CD8-positive, alpha-beta memory T cell (primary cell): ENCODE measurements at places on chromosomes 6 and 20.

DNA sequence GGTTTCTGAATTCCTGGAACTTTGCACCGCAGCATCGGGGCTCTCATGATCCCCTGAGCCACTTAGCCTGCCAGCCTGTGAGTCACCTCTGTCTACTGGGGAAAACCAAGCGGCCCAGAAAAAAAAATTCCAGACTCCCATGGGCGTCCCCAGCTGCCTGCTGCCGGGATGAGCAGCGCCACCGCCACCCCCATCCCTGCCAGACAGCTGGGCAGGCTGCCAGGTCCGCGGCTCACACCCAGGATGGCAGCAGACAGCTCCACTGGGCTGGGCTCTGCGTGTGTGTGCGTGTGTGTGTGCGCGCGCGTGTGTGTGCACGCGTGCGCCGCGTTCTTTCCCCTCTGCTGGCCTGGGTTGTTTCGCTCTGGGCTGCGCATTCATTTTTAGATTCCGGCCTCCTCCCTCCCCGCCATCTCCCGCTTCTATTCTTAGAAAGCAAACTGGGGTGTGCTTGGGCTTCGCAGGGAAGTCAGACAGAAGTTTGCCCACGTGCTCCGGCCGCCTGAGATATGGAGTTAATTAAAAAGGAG, 38.9 kb upstream of the PMEPA1 start:
- DNase-seq: peak; percentile 36

GRCh38 chr20:48769069-48769983, 58.5 kb downstream of the PREX1 start:
- peak; percentile 79 for DNase-seq

GRCh38 chr6:118299457-118299856, 248.6 kb upstream of the PLN start:
- no peak for DNase-seq

- no peak for DNase-seq
Observed at GRCh38 chr20:43844778-43845614, 69.7 kb upstream of the TOX2 start.

GRCh38 chr6:35669451-35670045, 19.2 kb downstream of the FKBP5 start:
- DNase-seq: no peak

- no peak for DNase-seq
Observed at GRCh38 chr20:18156045-18156444, 18.4 kb downstream of the KAT14 start.

DNA sequence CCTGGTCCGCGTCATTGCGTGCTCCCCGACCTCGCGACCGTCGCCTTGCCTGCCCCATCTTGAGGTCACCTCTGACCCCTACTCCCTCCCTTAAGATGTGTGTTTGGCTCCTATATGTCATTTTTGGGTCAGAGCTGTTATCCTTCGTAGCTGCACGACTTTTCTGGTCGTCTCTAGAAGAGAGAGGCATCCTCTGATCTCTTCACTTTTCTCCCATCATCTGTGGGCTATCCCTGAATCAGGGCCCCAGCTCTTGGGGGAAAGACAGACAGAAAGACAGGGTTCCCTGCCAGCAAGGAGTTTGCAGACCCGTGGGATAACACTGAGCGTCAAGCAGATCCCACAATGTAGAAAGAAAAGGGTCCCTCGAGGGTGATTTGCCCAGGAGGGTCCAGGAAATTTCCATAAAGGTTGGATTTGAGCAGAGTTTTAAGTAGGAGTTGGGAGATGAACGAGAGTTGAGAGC, 555 bp downstream of the FAM120B start:
- DNase-seq: no peak

GRCh38 chr20:51420111-51420510, 122.4 kb downstream of the NFATC2 start:
- no peak for DNase-seq

DNA sequence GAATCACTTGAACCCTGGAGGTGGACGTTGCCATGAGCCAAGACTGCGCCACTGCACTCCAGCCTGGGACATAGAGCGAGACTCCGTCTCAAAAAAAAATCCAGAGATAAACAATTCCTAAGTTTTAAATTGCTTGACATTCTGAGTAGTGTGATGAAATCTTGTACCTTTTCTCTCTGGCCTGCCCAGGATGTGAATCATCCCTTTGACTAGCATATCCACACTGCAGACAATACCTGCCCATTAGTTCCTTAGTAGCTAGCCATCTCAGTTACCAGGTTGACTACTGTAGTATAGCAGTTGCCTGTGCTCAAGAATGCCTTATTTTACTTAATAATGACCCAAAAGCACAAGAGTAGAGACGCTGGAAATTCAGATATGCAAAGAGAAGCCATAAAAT, 2.8 kb downstream of the ZFP57 start:
- no peak for DNase-seq

DNA sequence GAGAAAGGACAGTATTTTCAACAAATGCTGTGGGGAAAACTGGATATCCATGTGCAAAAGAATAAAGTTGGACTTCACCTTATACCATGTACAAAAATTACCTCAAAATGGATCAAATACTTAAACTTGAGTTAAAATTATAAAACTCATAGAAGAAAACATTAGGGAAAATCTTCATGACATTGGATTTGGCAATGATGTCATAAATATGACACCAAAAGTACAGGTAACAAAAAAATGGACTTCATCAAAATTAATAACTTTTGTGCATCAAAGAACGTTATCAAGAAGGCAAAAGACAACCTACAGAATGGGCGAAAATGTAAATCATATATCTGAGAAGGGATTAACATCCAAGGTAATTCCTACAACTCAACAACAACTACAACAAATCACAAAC, 355.3 kb upstream of the SOX4 start:
- no peak for DNase-seq

DNA sequence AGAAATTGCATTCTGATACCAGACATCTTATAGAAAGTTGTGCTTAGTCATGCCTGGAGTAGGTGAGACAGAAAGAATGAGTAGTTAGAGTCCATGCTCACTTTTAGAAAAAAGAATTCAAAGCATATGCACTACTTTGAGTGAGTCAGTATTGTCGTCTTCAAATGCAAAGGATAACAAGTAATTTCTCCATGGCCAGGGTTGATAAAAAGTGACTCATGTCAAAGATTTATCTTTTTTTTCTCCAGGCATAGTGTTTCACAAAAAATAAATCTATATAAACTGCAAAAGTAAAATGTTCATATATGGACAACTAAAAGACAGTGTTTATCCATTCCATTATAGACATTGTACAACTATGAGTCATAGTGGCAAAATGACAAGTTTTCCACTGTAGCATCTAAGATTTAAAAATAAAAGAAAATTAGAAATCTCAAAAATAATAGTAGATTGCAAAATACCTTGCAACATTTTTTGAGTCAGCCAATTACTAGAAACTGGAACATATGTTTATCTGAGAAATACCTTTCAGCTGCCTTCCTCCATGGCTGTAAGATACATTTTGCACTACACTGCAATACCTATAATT, 329.6 kb downstream of the GRIK2 start:
- DNase-seq: no peak

- no peak for DNase-seq
Observed at GRCh38 chr6:3208098-3208774, 19.2 kb downstream of the TUBB2B start.

GRCh38 chr6:136086686-136087085, 163.4 kb downstream of the MTFR2 start:
- no peak for DNase-seq

DNA sequence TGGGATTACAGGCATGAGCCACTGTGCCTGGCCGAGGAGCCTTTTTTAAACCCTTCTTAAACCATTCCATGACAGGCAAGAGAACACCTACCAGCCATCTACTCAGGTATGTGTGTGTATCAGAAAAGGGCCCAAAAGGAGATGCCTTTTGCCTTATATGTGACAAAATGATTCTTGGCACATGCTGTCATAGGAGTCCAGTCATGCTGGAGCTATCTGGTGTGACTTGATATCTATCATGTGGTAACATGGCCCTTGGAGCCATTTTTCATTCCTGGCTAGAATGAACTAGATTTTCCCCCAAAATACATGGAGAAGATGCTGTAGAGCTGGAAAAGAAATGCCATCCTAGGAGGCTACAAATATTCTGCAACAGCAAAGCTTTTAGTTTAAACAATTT, 129.1 kb downstream of the DST start:
- DNase-seq: no peak

DNA sequence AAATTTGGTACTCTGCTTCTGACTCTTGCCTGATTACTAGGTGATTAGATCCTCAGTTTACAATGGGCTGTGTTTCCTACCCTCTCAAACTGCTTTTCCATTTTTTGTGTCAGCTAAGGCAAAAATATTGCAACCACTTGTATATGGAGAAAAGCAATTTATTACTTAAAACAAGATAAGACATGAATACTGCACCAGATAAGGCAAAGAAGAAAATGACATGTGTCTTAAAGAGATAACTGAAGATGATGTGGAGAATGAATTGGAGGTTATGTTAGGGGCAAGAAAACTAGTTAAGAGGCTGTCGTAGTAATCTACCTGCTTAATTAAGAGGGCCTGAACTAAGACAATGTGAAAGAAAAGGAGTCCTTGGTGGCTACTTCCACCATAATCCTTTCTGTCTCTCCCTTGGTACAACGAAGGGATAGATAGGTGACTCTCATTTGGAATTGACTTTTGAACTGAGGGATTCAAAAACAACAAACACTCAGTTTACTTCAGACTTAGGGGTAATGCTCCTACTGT, 16.3 kb upstream of the REV3L start:
- no peak for DNase-seq

GRCh38 chr6:16819752-16820151, 58.5 kb upstream of the ATXN1 start:
- no peak for DNase-seq

DNA sequence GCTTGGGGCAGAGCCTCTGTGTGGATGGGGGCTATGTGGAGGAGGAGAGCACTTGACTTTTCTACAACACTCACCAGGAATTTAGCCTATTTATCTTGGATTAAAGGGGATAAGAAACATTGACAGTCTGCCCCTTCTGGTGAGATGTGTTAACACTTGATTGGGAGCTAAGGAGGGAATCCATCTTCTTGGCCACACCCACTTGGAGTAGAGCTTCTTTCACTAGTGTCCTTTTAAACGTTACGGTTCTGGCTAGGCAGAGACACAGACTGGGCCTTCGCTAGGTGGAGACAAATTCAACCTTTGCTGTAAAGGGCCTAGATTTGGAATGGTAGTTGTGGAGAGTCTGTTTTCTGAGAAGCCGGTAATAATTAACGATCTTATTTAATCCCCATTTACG, 15.5 kb upstream of the TPBG start:
- DNase-seq: no peak

DNA sequence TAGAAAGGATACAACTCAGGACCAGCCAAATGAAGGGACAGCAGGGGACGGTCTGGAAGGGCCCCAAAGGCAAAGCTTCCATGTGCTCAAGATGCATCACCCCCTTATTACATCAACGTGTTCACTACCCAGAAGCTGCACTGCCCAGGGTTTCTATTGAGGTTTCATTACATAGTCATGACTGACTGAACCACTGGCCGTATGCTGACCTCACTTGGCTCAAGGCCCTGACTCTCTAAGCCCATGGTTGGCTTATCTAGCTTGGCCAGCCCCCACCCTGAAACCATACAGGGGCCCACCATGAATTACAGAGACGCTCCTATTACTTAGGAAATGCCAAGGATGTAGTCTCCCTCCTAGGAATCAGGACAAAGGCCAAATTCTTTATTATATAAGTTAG, 179.4 kb downstream of the FOXC1 start:
- no peak for DNase-seq

DNA sequence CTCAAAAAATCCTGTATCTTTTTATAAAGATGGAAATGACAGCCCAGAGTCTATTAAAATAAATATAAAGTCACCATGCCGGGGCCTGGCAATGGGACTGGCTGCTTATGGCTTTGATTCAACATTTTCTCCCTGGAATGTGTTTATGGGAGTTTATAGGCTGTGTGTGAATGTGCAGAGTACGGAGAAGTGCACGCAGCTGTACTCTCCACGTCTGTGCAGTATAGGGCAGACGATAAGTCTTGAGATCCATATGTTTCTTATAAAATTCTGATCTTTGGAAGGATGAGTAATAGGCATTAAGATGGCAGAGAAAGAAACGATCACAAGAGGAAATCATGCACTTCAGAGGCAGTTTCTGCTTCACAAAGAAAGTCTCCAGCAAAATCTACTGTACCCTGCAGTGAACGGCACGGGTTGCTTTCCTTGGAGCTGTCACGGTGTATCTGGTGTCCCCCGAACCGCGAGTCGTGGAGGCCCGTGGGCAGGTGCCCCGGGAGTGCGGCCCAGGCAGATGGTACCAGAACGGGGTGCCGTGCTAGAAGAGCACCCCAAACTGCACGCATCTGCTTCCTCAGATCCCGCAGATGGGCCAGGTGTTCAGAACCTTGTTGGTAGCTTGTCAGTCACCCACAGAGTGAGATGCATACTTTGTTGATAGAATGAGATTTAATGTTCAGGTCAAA, 382.5 kb downstream of the TAF4 start:
- no peak for DNase-seq

DNA sequence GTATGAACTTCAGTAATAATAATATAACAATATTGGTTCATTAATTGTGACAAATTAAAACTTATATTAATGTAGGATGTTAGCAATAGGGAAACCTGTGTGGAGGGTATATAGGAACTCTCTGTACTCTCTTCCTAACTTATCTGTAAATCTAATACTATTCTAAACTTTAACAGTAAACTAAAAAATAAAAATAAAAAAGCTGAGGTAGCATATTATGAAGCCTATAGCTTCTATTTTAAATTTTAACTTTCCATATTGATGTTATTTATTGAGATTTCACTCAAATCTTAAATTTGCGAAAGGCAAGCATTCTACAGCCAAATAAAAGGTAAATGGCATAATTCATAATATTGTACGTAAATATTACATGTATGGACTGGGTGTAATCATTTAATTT, 326.4 kb downstream of the MEI4 start:
- DNase-seq: no peak

- no peak for DNase-seq
Observed at GRCh38 chr6:89351671-89352277, 748 bp downstream of the UBE2J1 start.

- peak; percentile 92 for DNase-seq
Observed at GRCh38 chr6:33585403-33586107, 5.5 kb upstream of the BAK1 start.
